Stimulated activated CD8-positive, alpha-beta memory T cell treated with anti-CD3 and anti-CD28 coated beads, Interleukin-4, amount 100 ng/mL, for 4 hours (primary cell): ENCODE measurements at places on chromosomes 1 and 21.

DNA sequence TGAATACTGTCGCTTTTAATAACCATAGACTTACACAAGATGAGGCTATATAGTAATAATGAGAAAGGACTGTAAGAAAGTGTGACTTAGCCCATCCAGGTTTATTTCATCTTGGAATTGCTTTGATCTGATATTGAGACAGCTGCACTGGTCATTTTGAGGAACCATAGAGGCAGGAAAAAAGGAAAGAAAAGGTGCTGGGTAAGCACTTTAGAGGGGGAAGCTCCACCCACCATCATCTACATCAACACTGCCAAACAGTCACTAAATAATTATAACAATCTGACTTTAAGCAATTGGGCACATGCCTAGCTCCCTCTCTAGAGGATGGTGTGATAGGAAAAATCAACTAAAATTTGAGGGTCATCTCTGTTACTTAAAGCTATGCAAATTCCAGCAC lies 70.6 kb upstream of the ST6GALNAC3 start:
- DNase-seq = no peak

GRCh38 chr1:113545210-113545609 lies 154.9 kb downstream of the MAGI3 start:
- no peak for DNase-seq

DNA sequence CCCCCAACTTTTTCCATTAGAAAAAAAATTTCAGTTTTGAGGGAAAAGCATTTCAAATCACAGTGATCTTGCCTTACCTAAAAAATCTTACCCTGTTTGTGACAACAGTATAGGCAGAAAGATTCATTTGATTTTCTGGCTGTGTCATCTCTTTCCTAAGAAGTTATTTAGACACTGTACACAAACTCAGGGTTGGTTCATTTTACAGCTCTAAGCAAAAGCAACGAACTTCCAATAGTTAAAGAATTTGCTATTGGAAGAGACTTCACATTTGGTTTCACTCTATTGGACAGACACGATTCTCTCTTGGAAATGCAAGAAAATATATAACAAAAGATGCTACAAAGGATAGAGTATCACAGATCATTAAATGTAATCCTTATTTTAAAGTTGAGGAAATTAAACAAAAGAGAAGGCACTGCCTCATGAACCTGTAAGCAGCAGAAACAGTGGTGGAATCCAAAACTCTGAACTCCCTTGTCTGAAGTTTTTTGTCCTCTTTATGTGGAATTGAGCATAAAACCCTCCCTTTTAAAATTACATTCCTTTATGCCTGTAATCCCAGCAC lies 20.8 kb downstream of the EYA3 start:
- DNase-seq = no peak

DNA sequence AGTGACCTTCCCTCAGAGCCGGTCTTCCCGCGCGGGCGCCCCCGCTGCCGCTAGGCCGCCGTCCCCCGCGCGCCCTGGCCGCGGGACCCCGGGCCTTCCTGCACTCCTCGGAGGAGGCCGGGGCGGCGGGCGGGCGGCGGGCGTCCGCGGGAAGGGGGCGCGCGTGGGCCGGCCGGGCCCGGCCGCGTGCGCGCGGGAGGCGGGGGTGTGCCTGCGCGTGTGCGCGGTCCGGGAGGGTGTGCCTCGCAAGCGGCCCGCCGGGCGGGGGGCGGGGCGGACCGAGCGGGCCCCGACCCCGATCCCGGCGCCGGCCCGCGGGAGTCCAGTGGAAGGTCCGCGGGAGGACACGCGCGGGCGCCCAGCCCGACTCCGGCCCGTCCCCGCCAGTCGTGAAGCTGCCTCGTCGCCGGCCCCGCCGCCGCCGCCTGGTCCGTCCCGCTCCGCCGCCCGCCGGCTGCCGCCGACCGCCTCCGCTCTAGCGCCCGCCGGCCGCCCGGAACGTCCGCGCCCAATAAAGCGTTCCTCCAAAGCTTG lies 438 bp downstream of the MRPS6 start:
- no peak for DNase-seq

- DNase-seq = no peak
These were observed 52.1 kb upstream of the GPR88 start for GRCh38 chr1:100485855-100486258.
